Stimulated activated CD8-positive, alpha-beta memory T cell treated with anti-CD3 and anti-CD28 coated beads, Interleukin-2, amount 100 ng/mL, for 1 hour (primary cell): ENCODE measurements at places on chromosomes 5 and 9.

- no peak for DNase-seq
Observed at GRCh38 chr5:132059696-132060500, 557 bp upstream of the IL3 start.

- no peak for DNase-seq
Observed at GRCh38 chr5:5883146-5883545, 460.7 kb downstream of the ICE1 start.

GRCh38 chr9:126720661-126721563, 83.9 kb upstream of the ZBTB43 start:
- DNase-seq, result no peak

GRCh38 chr5:132264546-132265335, 7.2 kb downstream of the PDLIM4 start:
- DNase-seq, result no peak

GRCh38 chr5:15728811-15729210, 228.8 kb downstream of the FBXL7 start:
- DNase-seq, result no peak

DNA sequence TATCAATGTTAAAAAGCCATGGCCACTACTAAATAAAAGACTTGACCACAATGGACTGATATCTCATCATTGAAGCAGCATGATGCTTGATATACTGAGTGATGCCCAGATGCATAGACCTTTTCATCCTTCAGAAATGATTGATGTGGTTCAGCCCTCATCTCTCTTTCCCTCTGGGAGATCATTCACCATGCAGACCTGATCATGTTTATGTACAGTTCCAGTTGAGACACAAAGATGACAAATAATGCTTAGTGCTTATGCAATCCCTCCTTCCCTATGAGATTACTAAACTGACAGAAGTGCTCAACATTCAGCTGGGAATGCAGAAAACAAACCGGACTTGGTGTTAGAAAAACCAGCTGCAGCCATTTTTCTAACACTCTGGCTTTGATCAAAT, 91.9 kb upstream of the TLR4 start:
- no peak for DNase-seq

GRCh38 chr5:151008210-151008491, 12.2 kb upstream of the GPX3 start:
- no peak for DNase-seq

DNA sequence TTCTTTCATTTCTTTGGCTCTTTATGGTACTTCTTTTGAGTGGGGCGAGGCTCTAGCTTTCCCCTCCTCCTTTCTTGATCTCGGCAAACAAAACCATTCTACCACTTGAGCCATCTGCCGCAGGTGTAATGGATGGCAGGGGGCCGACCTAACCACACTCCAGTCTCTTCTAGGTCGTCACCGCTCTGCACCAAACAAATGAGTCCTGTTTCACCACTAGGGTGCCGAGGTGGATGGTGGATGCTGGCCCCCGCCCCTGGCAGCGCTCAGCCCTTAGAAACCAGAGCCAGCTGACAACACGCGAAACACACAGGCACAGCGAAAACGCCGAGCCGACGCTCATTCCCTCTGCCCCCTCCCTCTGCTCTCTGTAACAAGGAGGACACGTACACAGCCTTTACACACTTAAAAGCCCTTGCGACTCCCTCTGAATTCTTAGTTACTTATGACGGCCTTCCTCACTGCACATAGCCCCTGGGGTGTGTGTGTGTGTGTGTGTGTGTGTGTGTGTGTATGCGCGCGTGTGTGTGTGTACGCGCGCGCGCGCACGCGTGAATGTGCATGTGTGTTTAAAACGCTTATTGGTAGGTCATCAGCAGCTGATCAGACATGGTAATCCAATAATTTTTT, 199.4 kb downstream of the MEF2C start:
- no peak for DNase-seq
